ENCODE measurements at places on chromosomes 13 and 19.

DNA sequence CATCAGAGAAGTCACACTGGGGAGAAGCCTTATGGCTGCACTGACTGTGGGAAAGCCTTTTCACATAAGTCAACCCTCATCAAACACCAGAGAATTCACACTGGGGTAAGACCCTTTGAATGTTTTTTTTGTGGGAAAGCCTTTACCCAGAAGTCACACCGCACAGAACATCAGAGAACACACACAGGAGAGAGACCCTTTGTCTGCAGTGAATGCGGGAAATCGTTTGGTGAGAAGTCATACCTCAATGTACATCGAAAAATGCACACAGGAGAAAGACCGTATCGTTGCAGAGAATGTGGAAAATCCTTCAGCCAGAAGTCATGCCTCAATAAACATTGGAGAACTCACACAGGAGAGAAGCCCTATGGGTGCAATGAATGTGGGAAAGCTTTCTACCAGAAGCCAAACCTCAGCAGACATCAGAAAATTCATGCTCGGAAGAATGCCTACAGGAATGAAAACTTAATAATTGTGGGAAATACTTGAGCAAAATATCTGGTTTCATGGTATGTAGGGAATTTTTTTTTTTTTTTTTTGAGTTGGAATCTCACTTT, 30.7 kb downstream of the ZNF793 start:
- no peak for DNase-seq

DNA sequence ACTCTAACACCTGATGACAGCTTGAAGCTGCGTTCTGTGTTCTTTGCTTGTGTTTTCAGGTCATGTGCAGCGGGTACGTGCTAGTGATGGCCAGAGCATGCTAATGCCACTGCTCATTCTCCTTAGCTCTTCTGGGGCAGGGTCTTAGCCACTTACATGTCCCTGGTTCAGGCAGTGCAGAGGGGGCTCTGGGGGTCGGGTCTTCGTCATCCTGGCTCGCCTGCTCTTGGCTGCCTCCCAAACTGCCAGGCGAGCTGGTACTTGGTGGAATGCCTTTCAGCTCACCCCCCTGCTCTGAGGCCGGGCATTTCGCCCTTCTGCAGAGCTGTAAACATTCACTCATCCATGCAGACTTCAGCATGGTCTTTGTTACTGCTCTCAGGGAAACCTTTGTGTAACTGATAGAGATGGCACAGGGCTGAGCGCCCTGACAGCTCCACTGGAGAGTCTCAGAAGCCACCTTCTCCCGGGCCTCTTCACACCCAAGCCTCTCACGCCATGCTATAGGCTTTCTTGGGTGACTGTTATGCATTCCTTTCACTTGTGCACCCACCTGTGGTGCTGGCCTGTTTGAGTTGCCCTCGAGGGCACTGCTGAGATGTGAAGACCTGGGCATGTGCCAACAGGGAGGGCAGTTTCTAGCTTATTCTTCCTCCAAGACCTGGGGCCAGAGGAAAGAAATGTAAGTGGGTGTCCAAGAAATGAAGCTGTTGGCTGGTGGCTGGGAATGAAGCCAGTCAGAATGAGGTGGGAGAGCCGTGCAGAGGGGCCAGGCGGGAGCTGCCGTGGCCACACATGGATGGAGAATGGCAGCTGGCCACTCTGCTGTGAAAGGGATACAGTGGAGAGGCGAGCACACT, 24.4 kb downstream of the FAM124A start:
- no peak for DNase-seq

DNA sequence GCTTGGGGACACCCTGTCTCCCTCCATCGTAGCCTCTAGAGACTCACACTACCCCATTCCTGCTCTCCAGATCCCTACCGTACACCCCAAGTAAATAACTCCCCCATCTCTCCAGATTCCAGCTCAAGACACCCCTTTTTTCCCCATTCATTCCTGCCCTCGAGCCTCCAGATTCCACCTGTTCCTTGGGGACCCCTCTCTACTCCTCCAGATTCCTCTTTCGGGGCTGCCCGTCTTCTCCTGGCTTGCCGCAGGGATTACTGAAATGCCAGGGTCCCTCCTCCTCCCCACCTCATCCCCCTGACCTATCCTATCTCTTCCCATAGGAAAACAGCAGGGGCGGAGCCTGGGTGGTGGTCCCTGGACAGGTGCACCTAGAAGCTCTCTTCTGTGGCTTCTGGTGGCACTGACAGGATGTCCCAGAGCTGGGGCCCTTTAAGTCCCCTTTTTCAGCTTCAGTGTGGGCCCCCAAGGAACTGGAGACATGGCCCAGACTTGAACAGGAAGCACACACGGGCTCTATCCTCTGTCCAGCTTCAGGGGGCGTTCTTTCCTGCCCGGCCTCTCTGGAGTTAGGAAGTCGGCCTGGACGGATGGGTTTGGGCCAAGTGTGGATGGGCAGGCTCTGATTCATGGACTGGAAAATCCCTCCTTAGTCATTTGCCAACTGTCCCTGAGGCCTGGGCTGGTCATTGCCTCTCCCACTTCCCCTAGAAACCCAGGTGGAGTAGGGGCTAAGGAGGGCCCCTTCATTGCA, 1.2 kb downstream of the ZSWIM4 start:
- no peak for DNase-seq

GRCh38 chr13:52452470-52452869, 2.0 kb upstream of the VPS36 start:
- no peak for DNase-seq

- no peak for DNase-seq
These were observed 56.0 kb upstream of the DOCK9 start for GRCh38 chr13:99033814-99034213.

DNA sequence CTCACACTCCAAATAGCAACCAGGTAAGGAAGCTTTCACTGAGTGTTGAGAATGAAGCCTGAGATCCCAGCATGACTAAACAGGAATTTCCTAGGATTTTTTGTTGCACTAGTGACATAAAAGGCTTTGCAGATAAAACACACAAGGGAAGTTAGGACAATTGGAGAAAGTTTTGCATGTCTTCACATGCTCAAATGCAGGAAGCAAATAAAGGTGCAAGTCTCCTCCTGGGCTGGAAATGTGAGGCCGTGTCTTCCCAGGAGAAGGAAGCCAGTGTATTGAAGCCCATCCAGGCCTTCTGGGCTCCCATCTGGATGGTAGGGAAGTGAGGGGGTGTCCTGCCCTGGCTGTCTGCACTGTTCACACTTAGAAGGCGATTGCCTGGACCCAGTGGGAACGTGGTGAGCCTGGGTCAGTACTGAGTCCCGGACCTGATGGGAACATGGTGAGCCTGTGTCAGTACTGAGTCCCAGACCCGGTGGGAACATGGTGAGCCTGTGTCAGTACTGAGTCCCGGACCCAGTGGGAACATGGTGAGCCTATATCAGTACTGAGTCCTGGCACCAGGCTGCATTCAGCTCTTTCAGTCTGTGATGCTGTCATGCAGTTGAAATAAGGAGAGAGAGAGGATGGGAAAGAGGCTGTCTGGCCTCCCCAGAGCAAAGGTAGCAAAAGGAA, 38.7 kb downstream of the SIAH3 start:
- no peak for DNase-seq

DNA sequence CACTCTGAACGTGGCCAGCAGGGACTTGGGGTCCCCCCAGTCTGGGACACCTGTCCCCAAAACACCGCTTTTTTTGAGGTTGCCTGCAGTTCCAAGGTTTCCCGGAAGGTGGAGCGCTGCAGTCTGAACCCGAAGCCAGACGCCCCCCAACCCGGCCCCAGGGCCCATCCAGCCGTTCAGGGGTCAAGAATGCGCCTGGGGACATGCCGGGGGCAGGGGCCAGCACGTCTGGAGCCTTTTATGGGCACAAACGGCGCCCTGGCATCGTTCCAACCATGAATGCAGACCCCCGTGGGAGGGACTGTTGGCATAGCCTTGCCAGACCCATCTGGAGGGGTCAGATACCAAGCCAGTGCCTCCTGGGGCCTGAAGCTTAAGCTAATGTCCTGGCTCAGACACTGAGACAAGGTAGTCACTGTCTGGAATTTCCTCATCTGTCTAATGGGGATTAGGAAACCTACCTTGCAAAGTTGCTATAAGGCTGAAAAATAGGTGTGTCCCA, 6.9 kb downstream of the S1PR5 start:
- DNase-seq: no peak

- no peak for DNase-seq
These were observed 26.8 kb downstream of the DHX34 start for GRCh38 chr19:47375694-47376588.

- DNase-seq: no peak
These were observed 50.2 kb upstream of the KLF2 start for GRCh38 chr19:16274447-16274846.

All from HL-60 (cell line).